ENCODE measurements at places on chromosomes 1 and 21.

DNA sequence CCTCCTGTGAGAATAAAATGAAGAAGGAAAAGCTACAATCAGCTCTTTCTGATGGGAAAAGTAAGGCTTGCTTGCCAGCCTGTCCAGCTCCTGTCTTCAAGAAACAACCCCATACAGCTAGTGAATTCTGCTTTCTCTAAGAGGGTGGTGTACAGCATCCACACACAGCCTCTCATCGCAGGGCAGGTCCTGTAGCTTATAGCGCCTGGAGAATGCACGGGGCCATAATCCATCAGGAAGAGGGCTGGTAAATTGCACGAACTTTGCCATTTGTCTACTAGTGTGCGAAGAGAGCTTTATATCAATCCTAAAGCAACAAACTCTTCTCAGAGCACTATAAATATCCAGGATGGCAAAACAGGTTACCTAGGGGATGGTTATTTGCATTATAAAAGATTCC, 83.3 kb upstream of the SAMSN1 start:
- no peak for DNase-seq

DNA sequence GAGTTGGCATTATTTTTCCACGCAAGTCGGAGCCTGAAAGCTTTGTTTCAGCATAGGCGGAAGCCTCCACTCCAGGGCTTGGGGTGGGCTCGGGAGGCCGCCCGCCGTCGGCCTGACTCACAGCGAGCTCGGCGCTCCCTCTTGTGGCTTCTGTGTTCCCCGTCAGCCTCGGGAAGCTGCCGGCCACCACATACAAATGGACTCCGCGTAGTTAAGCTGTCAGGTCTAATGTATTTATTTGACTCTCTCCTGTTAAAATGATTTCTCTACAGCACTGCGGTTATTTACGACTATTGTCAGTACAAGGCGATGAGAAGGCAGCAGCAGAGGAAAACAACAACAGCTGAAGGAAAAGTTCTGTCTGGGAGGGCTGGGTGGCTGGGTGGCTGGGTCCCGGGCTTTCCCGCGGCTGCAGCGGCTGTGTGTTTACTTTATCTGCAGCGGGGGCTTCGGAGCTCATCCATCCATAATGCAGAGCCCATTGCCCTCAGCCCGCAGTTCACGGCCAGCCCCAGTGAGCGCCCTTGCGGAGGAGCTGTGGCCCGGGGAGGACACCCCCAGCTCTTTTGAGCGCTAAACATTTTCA, 375.7 kb upstream of the CAMK1G start:
- peak; percentile 47 for DNase-seq

- DNase-seq, result no peak
Measured at GRCh38 chr1:152182431-152182830, 23.4 kb upstream of the RPTN start.

- DNase-seq, result no peak
Measured at GRCh38 chr1:151187205-151187604, 2.8 kb downstream of the VPS72 start.

DNA sequence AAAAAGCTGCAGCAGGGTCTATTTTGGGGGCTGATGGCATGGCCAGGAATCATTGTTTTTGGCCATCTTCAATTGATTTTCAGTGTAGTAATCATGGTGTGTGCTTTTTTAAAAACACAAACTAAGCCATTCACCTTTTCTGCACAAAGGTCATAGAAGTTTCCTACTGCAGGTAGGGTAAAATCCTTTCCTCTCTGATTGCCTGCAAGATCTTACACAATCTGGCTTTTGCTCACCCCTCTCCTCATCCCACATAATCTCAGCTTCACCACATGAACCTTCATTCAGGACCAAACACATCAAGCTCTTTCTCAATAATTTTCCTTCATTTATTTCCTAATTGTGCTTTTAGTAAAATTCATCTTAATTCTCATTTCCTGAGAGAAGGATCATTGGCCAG, 38.3 kb upstream of the GBP5 start:
- no peak for DNase-seq

- DNase-seq, result no peak
Measured at GRCh38 chr21:14877581-14878228, 187.1 kb downstream of the NRIP1 start.

DNA sequence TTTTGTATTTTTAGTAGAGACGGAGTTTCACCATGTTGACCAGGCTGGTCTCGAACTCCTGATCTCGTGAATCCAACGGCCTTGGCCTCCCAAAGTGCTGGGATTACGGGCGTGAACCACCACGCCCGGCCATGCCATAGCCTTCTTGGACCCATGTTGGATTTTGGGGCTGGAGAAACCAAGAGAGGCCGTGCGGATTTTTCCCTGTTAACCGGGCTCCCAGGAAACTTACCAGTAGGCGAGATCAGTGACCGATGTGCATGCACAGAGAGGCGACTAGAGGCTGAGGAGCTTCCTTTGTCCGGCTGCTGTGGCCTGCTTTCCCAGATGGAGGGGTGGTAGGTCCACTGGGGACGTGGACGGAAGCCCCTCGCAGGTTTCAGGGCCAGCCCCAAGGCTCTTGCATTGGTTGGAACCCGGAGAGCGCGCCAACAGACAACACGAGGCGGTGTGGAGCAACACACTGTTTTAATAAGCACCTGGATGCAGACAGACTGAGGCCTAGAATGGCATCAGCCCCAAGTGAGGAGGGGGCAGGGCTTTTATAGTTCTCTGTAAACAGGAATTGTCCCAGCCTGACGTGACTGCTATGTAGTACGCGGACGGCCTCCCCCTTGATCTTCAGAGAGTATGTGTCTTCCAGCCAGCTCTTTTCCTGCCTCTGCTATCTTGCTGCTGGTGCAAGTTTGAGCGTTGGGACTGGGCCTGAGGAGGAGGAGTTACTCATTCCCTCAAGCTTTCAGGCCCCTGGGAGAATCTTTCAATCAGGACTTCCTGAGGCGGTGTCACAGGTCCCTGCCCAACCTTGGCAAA, at the start of gene ERVH48-1:
Gene ERVH48-1, minus strand, starts transcription at position 517 of the 813 bp plus-strand sequence. CDS start 6,624 bp downstream, outside the sequence.
- DNase-seq, result no peak

DNA sequence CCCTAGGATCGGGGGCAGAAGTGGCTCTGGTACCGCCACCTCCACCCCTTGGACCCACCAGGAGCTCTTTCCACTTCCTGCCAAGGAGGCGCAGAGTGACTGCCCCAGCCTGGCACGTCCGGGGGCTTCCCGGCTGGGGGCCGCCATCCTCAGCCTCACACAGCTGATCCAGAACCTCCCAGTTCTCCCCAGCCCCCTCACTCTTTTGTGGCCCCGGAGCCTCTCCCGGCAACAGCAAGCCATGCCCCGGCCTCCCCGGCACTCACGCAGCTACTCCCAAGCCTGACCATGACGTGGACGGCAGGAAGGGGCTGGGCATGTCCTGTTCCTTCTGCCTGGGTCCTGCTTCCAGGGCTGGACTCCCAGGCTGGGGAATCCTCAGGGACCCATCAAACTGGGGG, 17.1 kb downstream of the TP73 start:
- DNase-seq, result no peak
